NCI-H446 treated with DMSO at 0.1 percent for 48 hours (cell line): ENCODE measurements at places on chromosomes 6 and 20.

- no peak for DNase-seq
Observed at GRCh38 chr6:113927001-113927400, 43.9 kb downstream of the HDAC2 start.

DNA sequence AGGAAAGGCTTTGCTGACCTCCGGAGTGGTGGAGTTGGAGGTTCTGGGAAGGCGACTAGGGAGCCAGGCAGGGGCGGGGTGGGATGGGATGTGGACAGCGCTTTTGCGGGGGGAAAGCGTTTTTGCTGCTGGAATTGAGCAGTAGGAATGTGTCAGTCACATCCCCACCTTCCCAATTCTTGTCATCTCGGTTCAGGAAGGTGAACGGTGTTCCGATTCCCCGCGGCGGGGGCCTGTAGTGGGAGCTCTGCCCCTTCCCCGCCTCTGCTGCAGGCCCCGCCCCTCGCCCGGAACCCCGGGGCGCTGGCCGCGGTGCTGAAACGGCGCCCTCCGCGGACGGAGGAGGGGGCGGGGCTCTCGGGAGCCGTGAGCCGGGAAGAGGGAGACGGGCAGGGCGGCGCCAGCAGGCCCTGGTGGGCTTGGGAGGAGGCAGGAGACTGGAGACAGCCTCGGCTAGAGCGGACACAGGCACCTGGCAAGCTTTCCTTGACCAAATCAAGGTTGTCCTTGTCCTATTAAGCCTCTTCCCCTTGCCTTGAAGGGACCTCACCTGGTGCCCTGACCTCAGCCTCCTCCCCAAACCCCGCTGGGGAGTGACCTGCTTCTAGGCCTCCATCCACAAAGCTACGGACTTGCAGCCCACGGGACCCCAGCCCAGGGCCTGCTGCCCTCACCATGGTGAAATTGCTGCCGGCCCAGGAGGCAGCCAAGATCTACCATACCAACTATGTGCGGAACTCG, at the start of gene LHFPL5:
TSS of gene LHFPL5 (plus strand) at position 357 of the 741 bp plus-strand sequence. CDS start at position 676, 319 bp downstream.
- no peak for DNase-seq

- no peak for DNase-seq
Observed at GRCh38 chr6:49551078-49551865, 804 bp downstream of the C6orf141 start.

DNA sequence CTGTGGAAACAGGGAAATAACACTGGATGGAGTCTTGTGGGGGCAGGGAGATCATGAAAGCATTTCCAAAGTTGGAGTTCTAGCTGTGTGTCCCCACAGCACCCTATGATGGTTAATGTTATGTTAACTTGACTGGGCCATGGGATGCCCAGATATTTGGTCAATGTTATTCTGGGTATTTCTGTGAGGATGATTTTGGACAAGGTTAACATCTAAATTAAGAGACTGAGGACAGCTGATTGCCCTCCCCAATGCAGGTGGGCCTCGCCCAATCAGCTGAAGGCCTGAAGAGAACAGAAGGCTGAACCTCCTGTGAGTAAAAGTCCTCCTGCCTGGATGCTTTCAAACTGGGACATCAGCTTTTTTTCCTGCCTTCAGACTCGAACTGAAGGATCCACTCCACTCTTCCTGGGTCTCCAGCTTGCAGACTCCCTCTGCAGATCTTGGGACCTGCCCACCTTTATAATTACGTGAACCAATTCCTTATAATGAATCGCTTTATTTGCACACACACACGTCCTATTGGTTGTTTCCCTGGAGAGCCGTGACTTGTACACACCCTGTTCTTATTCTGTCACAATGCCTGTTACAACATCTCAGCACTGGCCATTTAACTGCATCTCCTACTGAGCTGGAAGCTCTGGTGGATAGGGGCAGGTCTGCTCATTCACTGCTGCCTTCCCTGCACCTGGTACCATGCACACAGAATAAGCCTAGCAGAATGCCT, 99.5 kb upstream of the IYD start:
- DNase-seq: no peak

GRCh38 chr6:87902383-87902782, 145.3 kb upstream of the SPACA1 start:
- DNase-seq: no peak

- DNase-seq: no peak
Observed at GRCh38 chr6:26485112-26485780, 14.9 kb upstream of the BTN1A1 start.

- no peak for DNase-seq
Observed at GRCh38 chr6:44056392-44057237, 70.6 kb downstream of the MRPL14 start.

- DNase-seq: no peak
Observed at GRCh38 chr6:94956910-94957309, 620.4 kb upstream of the MANEA start.

- DNase-seq: no peak
Observed at GRCh38 chr20:22966787-22967464, 68.2 kb upstream of the SSTR4 start.

DNA sequence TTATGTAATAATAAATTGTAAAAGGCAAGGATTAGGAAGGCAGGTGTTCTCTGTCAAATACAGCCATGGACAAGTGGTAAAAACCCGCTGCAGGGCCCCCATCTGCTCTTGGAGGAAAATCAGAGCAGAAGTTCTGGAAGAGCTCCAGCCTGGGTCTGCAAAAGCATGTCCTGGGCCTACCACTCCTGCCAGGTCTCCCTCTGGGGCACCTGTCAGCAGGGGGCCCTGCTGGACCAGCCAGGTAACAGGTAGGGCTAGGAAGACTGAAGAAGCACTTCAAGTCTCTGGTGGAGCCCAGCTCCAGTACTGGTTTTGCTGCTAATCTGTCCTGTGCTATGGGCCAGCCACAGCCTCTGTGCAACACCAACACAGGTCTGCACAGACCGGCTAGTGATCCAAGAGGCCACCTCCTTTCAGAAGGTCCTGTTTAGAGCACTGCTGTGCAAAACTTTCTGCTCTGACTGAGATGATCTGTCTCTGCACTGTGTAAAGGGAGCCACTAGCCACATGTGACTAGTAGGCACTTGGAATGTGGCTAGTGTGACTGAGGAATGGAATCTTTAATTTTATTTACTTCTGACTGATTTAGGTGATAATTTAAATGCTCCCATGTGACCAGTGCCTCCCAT, 30.2 kb downstream of the RRBP1 start:
- DNase-seq: no peak

- no peak for DNase-seq
Observed at GRCh38 chr6:139965393-139965792, 590.9 kb upstream of the CITED2 start.

DNA sequence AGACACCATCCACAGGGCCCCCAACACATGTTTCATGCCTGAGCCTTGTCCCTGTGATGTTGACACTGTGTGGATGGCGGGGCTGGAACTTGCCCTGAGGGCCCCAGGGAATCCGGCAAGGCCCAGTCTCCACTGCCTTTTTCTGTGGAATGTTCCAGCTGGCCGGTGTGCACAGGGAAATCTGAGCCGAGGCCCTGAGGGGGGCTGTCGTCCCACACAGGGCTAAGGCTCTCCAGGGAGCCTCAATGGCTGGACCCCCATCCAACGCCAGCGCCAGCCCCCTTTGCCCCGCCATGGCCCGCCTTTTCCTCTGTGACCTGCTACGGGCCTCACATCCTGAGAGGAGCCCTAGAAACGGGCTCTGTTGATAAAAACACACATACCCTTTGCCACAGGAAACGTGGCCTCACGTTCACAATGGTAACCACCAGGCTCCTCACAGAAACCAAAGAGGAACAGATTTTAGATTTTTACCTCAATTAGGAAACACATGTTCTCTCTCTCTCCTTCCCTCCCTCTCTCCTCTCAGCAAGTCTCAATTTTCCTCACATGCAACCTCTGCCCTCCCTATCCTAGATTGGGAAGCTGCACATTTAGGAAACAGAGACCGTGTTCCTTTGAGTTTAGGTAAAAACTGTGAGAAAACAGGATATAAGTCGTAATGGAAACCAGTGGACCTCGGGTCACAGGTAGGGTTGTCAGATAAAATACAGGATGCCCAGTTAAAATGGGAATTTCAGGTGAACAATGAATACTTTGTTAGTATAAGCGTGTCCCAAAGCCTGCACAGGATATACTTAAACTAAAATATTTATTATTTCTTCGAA, 13.7 kb upstream of the ZNF831 start:
- no peak for DNase-seq

DNA sequence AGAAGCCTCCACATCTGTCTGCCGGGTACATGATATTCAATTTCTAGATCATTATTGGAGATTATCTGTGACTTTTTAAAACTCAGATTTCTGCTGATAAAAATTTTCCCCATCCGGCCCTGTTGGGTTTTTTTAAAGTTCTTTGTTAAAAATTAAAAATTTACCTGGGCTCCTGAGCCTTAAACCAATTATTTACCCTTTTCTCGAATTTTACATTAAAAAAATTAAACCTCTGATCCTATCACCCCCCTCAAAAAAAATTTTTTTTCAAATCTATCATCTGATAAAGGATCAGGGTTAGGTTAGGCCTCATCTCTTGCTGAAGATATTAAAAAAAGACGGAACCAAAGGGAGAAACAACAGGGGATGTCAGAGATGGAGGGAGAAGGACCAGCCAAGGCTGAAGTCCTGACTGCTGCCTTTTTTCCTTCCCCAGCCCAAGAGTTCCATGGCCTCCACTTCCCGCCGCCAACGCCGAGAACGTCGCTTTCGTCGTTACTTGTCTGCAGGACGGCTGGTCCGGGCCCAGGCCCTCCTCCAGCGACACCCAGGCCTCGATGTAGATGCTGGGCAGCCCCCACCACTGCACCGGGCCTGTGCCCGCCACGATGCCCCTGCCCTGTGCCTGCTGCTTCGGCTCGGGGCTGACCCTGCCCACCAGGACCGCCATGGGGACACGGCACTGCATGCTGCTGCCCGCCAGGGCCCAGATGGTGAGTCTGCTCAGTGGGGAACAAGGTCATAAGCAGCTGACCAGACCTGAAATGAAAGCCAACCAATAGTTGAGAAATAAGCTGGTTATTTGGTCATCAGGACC, 527 bp downstream of the NFKBIL1 start:
- no peak for DNase-seq

- no peak for DNase-seq
Observed at GRCh38 chr6:147999001-147999540, 343.6 kb upstream of the SASH1 start.
